ENCODE measurements at places on chromosomes 16 and 17.
A peak's percentile ranks its signal among the peaks of the same experiment; 100 is the strongest.

- no peak for DNase-seq
These were observed 2.7 kb downstream of the KCTD2 start for GRCh38 chr17:75049706-75050105.

DNA sequence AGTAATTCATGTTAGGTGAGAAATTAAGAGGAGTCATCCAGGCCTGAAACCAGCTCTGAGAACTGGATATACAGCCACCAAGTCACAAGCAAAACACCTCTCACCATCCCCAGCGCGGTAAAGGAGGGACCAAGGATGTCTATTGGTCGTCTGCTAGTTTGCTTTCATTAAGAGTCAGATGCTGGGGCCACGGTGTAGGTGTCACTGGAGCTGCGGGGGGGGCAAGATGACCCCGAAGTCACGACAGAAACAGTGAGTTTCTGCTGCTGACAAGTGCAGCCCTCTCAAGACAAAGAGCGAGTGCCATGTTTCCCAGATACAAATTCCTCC lies 790 bp downstream of the NCBP3 start:
- peak; percentile 13 for DNase-seq

DNA sequence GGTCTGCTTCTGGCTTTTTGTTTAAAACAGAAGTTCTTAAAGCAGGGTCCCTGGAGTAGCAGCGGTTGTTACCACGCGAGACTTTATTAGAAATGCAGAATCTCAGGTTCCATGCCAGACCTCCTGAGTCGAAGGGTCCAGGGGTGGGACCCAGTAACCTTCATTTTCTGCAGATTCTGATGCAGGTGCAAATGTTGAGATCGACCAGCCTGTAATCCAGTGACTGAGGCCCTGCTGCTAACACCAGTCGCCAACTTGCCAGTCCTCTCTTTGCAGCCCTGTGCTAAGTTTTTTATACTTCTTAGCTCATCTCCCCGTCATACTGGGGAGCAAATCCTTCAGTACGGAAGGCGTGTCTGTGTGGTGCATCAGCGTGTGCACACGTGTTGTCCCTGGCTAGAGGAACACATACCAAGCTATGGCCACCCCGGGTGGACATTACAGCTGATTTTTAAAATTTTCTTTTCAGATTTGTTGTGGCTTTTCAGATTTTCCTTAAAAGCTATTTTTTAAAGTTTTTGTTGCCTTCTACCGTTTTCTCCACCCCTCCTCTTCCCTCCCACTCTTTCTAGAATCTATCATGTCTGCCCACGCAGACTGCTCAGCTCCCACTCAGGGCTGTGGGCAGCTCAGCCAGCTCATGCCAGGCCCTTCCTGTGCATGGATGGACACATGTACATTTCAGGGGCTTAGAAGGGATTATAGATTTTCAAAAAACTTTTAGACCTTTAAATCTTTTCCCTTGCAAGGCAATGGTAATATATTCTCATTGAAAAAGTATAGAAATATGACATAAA lies 57.7 kb downstream of the MEAK7 start:
- no peak for DNase-seq

- no peak for DNase-seq
These were observed 26.6 kb downstream of the JPH3 start for GRCh38 chr16:87628940-87629339.

DNA sequence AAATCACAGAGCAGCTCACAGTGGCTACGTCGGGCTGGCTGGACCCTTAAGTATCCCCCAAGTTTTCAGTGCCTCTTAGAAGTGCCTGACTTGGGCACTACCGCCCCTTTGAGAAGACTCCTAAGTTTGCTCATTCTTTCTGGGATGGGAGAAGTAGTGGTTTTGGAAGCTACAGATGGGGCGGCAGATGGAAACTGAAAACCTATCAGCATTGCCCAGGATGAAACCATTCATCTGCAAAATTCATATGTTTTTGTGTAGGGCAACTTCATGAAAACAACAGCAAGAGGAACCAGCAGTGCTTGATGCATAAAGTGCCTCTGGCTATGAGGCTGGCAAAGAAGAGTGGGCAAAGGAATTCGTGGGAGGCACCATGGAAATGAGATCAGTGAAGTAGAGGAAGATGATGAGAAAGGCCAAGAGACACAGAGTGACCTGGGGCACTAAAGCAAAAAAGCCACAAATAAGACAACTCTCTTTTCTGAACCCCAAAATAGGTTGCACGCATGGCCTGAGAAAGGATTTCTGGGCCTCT lies 277.1 kb downstream of the XYLT1 start:
- no peak for DNase-seq

- no peak for DNase-seq
These were observed 42.0 kb downstream of the ABCA9 start for GRCh38 chr17:69018687-69019086.

- no peak for DNase-seq
These were observed 10.9 kb upstream of the COL1A1 start for GRCh38 chr17:50212121-50212843.

GRCh38 chr17:82780971-82781893 lies 29.4 kb downstream of the TBCD start:
- DNase-seq, result no peak

DNA sequence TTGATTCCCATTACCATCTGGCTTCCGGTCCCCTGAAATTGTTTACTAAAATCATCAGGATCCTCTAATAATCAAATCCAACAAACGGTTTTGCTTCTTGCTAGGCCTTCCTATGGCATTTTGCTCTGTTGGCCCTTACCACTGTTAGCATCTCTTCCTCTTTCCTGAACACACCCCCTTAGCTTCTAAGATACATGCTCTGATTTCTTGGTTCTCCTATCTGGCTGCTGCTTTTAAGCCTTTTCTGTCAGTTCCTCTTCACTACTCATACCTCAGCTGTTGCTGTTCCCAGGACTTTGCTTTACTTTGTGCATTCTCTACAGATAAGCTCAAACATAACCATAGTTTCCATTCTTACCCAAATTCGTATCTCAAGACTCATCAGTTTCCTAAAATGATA lies 11.4 kb downstream of the CAPNS2 start:
- DNase-seq, result no peak

DNA sequence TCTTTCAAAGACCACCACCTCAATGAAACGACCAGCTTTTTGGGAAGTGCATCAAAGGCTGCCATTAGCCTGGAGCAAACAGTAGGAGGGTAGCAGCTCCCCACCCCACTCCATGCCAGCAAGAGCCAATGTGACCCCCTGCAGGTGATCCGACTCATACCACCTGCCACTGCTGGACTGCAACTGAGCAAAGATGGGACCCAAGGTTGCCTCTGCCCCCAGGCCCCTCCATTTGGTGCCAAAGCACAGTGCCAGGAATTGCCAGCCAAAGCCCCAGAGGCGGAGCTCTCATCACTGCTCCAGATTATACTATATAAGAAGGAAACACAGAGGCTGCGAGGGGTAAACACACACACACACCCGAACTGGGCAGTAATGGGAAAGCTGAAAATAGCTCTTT lies 8.3 kb downstream of the PITPNM3 start:
- no peak for DNase-seq

All from left renal cortex interstitium (tissue), 4 donors.